ENCODE measurements at places on chromosomes 6 and 20.

DNA sequence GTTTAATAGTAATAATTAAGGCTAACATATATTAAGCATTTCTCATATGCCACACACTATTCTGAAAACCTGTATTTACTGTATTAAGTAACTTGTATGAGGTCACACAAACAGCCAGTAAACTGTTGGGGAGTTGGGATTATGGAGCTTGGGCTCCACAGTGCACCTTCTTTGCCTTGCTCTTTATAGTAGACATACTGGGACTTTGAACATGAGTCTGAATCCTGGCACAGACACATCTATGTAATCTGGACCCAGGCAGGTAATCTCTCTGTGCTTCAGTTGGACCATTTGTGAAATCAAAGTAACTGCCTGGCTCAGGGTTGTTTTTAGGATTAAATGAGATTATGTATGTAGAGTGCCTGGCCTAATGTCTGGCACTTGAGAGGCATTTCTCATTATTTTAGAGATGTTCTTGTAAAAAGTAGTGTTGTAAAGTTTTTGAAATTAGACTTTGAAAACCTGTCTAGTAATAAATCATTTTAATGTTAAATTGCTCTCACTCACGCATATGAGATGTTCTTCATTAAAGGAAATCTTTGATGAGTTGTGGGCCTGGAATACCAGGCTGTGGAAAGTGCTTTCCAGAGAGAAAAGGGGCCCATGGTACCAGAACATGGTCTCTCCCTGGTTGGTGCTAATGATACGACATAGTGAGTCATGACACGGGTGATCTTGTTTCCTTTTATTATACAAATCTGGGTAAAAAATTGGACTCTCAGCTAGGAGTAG lies 34.3 kb downstream of the LRRC1 start:
- no peak for DNase-seq

DNA sequence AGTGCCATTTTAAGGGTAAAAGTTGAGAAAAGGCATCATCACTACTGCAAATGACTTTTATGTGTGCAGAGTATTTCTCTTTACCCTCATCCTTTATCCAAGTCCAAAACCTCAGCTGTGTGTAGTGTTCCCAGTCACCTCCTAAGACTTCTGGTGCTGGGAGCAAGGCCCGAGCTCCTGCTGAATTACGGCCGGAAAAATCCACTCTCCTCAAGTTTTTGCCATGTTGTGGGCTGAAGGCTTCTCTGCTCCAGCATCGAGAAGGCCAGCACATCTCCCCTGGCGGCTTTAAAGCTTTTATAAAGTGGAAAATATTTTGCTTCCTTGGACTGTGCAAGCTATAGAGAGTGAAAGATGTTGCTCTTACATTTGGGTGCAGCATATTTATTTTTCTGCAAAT lies 153.2 kb upstream of the THBS2 start:
- DNase-seq, result no peak

GRCh38 chr6:89154131-89154530 lies 8.3 kb downstream of the PM20D2 start:
- DNase-seq, result no peak

GRCh38 chr6:53813096-53813495 lies 18.3 kb downstream of the LRRC1 start:
- DNase-seq, result no peak

DNA sequence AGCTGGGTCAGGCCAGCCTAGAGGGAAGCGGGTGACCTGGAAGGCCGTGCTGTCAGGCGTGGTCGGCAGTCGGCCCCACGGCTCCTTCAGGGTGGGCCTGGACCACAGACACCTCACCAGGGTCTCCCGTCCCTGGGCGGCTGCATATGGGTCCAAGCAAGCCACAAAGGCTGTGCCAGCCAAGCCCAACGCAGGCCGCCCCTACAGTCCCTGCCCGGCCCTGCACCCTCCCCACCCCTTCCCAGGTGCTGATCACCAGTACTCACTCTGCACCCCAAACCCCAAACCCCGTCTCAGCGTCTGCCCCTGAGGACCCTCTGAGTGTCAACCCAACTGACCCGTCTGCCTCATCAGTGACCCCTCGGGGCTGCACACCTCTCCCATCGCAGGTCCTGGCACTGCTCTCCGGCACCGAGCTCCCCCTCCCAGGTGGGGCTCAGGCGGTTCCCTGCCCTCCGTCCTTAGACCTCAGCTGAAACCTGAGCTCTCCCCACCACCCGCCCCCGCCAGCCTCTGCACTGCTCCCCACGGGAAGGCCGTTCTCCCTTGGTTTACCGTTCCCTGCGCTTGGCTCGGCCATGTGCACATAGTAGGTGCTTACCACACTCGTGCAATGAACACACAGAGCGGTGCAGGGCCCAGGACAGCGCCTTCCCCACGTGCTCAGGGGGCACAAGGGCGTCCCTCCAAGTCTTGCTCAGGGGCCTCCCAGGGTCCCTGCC lies 1.5 kb upstream of the PPDPF start:
- DNase-seq, result peak; percentile 54

- no peak for DNase-seq
Measured at GRCh38 chr20:37915800-37916570, 13.1 kb downstream of the VSTM2L start.

DNA sequence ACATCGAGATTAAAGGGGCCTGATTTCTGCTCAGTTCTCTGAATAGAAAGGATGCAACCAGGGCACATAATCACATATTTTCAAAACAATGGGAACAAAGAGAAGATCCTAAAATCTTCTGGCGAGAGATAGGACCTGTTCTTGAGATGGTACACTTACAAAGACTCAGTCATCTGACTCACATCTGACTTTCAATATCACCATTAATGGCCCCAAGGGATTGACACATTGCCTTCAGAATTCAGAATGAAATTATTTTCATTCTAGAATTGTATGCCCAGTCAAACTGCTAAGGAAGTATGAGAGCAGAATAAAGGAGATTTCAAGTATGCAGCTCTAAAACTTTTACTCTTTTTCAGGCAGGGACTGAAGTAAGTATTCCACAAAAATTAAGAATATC lies 240.7 kb upstream of the POU3F2 start:
- DNase-seq, result no peak

- no peak for DNase-seq
Measured at GRCh38 chr20:63699466-63700198, 3.2 kb downstream of the TNFRSF6B start.

GRCh38 chr6:118770112-118770788 lies 118.9 kb upstream of the CEP85L start:
- no peak for DNase-seq

DNA sequence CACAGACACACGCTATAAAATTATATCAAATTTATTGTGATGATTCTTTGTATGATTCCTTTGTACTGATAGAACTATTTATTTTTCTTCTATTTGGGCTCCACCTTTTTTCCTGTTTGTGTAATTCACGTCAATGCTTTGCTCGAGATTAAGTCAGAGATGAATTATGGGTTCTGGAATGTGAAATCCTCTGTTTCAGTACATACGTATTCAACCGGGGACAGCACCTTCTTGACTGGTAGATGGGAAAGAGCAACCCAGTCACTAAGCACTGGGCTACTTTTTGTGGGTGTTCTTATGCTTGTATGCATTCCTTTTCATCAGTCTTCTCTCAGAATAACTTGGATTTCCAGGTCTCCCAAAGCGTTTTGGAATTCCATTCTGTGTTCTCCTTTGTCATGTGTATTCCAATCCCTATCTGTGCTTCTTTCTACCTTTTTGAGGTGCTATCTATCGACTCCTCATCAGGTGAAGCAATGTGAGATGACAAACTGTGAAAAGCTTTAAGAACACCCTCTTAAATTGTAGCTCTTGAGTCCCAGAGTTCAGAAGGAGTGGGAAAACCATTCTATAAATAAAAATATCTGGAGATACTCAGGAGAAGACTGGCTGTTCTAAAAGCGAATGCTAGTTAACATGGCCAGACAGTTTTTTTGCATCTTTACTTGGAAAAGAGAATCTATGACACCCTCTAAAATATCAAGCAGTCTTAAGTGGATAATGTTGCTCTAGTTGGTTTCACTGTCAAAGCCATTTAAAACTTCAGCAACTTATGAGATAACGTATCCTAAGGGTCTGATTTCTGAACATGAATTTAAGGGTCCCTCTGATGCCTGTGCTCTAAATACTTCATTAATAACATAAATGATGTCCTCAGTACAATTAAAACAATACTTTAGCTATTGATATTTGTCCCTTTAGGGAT lies 197.7 kb upstream of the PREP start:
- no peak for DNase-seq

DNA sequence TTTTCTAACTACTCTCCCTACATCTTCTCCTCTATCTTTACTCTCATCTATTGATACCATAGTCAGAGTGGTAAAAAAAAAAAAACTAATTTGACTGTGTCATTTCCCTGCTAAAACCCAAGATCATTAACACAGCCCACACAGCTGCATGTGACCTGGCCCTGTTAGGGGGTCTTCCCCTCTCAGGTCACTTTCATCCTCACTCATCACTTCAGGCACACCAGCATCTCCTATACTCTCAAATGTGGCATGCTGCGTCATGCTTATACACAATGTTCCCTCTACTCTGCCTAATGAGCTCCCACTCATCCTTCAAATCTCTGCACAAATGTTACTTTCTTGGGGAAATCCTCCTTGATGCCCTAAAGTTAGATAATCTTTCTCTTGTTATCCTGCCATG lies 86.8 kb downstream of the CDK19 start:
- no peak for DNase-seq

GRCh38 chr6:12958052-12958706 lies 241.6 kb downstream of the PHACTR1 start:
- DNase-seq, result no peak

DNA sequence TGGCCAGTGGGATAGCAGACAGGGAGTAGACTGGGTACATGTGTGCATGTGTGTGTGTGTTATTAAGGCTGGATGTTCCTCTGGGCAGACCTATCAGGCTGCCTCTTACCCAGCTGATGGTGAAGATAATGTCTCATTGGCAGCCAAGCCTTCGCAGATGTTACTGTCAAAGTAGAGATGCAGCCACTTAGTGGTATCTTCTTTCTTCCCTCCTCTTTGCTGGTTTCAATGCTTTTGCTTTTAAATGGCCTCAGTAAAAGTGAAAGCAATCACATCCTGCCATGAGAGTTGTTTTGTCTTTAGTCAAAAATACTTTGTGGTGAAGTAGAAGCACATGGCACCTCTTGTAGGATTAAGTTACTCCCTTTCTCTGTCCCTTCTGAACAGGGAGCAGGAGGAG lies 57.5 kb downstream of the SNRNP48 start:
- DNase-seq, result no peak

DNA sequence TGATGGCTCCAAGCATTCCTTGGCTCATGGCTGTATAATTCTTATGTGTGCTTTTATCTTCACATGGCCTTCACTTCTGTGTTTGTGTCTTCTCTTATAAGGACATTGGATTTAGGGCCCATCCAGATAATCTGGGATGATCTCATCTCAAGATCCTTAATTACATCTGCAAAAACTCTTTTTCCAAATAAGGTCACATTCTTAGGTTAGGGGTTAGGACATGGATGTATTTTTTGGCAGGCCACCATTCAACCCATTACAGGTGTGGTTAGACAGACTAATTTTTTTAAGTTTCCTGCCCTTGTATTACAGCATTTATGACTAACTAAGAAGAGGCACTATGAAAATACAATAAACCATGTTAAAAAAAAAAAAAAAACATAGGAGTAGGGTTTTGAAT lies 254.0 kb downstream of the TPBG start:
- no peak for DNase-seq

DNA sequence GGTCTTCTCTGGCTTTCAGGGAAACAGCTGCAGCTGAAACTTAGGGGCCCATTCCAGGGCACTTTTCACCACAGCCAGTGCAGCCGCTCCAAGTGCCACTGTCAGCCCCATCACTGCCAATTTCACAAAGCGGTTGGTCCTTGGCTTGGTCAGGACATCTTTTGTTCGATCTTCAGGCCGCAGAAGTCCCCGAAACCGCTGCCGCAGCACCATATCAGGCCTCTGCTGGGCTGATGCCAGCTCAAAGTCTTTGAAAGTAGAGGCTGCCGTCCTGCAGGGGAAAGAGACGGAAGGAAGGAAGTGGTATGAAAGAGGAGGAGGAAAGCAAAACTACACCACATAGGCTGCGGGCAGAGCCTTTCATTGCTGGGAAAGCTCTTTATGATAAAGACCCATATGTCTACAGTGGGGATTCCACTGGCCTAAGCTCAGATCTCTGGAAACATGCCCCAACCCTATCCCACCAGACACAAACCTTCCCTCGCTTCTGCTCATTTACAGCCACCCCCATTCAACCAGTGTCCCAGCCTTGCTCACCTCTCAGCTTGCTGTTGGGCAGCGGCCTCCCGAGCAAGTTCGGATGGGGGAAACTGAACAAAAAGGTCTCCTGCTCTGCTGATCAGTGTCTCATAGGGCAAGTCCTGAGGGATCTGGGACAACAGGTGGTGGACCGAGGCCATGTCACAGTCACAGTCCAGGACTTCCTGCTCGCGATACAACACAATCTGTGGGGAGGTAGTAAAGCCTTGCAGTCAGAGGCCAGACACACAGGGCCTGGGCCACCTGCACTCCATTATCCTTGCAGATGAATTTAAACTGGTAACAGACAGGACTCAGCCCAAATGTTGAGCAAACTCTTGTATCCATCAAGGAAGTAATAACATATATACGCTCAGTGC lies 23.5 kb downstream of the TBC1D20 start:
- DNase-seq, result peak; percentile 42

DNA sequence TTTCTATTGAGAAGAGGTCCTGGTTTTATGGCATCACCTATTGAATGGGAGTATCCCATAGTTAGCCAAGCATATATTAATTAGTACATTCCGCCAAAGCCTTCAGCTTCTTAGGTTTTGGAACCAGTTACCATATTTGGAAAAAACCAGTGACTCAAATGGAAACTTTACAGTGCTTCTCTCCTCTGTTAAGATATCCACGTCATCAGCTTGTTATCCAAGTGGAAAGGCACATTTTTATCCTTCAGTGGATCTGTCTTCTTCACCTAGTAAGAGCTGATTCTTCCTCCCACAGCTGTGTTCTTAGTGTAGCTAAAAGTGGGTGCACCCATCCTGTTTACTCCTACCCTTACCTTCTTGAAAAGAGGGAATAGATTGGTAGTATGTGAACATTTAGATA lies 34.5 kb downstream of the TPD52L1 start:
- no peak for DNase-seq

GRCh38 chr6:125486881-125487280 lies 185.1 kb upstream of the HDDC2 start:
- DNase-seq, result no peak

DNA sequence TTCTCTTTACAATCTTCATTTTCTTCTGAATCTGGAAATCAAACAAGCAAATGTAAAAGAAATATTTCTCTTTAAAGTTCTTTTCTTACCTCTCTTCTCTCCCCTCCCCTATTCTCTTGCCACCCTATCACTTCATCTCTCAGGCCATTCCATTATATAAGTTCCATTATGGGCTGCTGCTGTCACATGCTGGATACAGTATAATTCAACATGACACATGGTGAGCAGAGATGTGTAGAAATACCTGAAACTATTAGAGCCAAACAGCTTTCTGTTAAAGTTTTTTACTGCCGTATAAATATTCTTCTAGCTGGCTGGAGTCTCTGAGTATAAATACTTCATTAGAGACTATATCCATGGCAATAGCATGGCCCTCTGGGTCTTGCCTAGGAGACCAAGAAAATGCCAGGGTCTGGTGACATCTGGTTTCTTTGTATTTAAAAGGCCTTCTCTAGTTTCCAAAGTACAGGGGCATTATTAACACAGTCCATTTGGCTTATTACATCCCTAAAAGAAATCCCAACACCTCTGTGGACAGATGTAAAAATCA lies 139.6 kb downstream of the TFAP2B start:
- no peak for DNase-seq

GRCh38 chr6:37105148-37106050 lies 64.6 kb upstream of the PIM1 start:
- no peak for DNase-seq

- peak; percentile 58 for DNase-seq
Measured at GRCh38 chr6:16511723-16512489, 249.4 kb downstream of the ATXN1 start.

- no peak for DNase-seq
Measured at GRCh38 chr20:54200487-54201267, 7.2 kb upstream of the PFDN4 start.
